ENCODE measurements at places on chromosomes 7 and 10. TPM values are rescaled to one million over a fixed set of nuclear protein-coding genes. Genes with fewer than 3 reads are reported as not detected.

SLC26A5 gene
- not detected for total RNA-seq

SFTPD gene
- total RNA-seq = not detected

DNA sequence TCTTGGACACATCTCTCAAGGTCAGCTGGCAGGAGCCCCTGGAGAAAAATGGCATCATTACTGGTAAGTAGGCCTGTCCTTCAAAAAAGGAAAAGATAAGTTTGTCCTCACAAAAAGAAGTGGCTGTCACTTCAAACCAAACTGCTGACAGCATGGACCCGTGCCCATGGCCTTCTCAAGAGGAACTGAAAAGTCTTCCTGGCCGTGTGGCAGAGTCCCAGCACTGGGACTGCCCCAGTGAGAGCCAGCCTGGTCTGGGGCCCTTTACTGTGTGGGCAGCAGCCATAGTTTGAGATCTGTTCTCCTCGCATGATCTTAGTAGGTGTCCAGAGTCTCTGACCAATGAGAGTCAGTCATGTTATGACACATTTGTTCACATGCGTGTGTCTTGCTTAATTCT, 614.2 kb upstream of the FOXK1 start:
- DNase-seq = no peak

DNA sequence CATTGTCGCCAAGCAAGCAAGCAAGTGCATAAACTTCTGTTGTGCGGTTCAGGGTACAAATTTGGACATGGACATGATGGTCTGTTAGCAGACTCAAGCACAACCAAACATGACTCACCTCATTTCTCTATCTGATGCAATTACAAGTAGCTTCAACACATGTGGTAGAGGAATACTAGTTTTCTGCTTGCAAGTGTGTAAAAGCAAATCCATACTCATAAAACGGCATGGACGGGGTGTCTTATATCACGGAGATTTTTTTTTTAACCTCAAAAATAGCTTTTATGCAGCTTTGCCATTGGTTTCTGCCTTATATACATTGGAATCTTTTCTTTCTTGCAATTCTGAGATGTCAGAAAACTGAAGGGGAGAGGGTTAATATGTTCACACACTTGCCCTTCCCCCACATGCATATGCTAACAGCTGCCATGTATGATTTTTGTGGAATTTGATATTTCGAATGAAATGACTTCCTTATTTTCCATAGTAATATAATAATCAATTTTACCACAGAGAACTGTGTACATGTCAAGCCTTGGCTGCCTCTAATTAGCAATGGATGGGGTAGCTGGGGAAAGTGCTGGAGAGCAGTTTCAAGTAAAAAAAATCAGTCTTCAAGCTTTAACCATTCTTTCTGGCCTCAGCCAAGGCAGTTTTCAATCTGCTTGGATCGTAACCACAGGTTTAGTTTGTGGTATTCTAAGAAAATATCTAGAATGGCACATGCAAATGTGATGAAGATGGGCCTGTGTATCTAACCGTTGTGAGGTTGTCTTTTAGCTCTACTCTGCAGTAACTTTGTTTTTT, 106.0 kb upstream of the PDCD4 start:
- no peak for DNase-seq

DNA sequence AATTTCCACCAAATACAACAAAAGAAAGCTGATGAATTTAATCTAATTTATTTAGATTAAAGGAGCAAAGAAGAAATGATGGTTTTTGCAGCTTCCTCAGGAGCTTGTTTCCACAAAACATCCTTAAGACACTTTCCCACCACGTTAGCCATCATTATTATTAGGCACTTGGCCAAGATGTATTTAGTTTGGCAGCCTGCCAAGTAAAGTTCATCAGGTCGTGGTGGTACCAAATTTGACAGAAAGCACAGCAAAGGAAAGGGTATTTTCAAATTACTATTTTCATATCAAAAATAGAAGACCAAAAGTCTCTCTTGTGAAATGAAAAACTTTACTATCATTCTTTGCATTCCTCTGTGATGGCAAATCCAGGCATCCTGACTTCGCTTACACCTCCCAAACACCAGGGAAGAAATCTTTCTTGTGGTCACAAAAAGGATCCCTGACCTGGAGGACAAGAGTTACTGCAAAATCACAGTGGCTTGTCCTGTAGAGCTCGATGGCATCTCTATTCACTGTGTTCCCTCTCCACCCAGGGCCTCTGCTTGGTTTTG, 123.1 kb upstream of the INHBA start:
- DNase-seq = peak; percentile 35

Measured in Daoy (cell line).